H1 (cell line): ENCODE measurements at places on chromosomes 3 and 15.

- DNase-seq: no peak
These were observed 877 bp upstream of the GP5 start for GRCh38 chr3:194399874-194400411.

GRCh38 chr3:125146626-125147490, 65.7 kb downstream of the SLC12A8 start:
- no peak for DNase-seq

GRCh38 chr15:50127255-50127777, 8.3 kb upstream of the ATP8B4 start:
- no peak for DNase-seq

DNA sequence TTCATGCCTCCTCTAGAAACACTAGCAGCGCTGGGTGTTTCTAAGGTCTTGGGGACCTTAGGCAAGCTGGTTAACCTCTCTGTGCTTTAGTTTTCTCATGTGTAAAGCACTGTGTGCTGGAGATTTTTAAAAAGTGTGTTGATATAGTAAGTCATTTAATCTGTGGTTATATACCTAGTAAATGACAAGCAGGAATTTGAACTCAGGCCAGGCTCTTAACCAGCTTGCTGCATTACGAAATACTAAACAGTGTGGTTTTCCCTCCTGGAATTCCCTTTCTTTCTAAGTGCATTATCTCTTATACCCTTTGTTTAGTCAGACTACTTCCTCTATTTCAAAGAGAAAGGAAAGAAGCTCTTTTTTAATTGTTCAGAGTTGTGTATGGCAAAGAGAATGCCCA, 26.5 kb downstream of the NEO1 start:
- no peak for DNase-seq

DNA sequence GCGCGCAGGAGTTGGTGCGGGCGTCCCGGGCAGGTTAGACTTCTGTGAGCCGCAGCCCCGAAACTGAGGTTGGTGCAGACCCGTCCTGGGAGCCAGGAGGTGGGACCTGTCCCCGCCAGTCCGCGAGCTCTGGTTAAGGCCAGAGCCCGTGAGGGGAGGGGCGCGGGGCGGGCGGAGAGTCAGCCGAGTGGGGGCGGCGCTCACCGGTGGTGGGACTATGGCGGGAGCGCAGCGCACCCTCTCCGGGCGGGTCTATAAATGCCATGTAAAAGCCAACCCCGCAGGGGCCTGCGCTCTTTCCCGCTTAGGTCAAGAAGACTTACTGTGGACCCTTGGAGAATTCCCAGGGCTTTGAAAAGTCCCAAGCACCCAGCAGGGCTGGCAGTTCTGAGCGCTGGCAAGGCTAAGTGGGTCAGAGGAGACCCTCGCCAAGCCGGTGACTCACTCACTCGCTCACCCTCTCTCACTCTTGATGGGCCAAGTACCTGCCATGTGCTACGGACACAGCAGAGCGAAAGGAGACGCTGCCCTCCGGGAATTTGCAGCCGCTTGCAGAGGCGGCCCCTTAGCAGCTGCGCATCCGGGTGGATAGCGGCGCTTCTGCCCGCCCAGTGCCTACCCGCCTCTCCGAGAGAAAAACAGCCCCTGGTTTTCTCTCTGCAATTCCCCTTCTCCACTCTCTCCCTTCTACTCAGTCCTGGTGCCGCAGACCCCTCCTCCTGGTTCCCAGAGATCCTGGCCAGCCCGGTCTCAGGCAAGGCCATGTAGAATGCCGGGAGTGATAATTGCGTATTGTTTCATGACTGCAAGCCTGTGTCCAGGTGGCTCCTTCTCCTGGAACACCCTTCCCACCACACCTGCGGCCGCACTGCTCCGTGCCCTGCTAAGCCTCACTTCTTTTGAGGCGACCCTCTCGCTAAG, at the start of gene ALDH1L1:
TSS of gene ALDH1L1 (minus strand) at position 110 of the 921 bp plus-strand sequence. CDS start 19,607 bp downstream, outside the sequence.
- DNase-seq: peak; percentile 34

DNA sequence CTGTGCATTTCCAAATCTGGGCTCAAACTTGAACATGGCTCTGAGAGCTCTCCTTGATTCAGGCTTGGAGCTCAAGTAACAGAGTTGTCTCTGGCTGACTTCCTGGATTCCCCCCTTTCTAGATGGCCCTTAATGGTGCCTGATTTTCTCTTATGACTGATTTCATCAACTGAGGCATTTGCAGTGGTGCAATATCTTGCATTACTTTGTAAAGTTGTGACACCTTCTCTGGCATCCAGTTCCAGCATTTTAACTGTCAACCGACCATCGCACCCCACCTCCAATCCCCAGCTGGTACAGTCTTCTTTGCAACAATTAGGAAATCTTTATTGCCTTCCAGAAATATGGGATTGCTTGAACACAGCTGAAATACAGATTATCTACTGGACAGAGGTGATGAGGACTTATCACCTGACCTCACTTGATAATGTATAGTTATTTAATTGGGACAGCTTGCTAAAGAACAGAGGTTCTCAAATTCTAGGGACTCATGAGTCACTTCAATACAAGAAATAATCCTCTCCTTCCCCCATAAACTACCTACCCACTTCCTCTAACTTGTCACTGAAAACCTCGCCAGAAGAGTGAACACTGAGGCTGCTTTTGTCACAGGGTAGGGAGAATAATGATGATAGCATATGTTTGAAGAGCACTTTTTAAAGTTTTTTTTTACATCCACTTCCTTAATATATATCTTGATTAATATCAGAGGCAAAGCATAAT, 41.8 kb downstream of the FILIP1L start:
- DNase-seq: no peak

DNA sequence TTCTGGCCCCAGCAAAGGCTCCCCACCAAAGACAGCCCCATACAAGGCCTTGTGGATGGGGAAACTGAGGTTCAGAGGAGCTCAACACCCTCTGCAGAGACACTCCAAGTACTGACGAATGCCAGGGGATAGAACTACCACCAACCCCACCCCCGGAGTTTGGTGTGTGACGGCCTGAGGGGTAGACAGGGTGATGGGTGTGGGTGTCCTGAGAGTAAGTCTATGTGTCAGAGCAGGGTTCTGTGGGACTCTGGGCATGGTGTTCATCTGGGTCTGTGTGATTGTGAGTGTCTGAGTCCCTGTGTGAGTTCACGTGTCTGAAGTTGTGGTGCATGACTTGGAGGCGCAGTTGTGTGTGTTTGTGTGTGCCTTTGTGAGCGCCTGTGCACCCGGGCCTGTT, 7.4 kb downstream of the PTH1R start:
- no peak for DNase-seq

- no peak for DNase-seq
These were observed 1111.2 kb downstream of the TUSC7 start for GRCh38 chr3:117820658-117821299.

DNA sequence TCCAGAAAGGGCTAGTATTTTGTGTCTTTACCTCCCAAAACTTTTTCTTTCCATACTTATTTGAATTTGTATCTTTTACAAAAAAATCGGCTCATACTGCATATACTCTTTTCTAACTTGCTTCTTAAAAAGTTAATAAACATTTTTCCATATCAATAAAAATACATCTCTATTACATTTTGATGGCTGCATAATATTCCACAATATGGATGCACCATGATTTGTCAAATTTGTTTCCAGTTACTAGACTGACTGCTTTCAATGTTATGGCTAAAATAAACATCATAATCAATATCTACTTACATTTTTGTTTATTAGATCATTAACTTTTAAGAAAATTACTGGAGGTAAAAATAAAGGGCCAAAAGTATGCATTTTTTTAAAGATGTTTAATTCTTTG, 121.7 kb downstream of the MEIS2 start:
- DNase-seq: no peak

GRCh38 chr3:127975153-127976029, 60.4 kb downstream of the KBTBD12 start:
- DNase-seq: no peak

- DNase-seq: no peak
These were observed 40.4 kb upstream of the SMAD3 start for GRCh38 chr15:67024998-67025368.
